ENCODE measurements at places on chromosomes 5 and 9.

DNA sequence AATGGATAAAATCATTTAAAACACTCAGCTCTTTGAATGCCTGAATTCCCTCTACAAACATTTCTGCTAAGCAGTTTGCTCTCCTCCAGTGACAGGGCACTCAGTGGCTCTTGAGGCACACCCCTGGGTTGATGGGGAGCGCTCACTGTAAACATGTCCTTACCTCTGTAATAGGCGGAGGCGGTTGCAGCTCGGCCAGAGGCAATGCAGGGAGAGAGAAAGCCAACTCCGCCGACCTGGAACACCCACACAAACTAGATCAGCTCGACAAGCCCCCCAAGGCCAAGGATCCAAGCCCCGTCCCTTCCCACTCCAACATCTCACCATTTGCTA, 329 bp downstream of the CDC23 start:
- DNase-seq: no peak

DNA sequence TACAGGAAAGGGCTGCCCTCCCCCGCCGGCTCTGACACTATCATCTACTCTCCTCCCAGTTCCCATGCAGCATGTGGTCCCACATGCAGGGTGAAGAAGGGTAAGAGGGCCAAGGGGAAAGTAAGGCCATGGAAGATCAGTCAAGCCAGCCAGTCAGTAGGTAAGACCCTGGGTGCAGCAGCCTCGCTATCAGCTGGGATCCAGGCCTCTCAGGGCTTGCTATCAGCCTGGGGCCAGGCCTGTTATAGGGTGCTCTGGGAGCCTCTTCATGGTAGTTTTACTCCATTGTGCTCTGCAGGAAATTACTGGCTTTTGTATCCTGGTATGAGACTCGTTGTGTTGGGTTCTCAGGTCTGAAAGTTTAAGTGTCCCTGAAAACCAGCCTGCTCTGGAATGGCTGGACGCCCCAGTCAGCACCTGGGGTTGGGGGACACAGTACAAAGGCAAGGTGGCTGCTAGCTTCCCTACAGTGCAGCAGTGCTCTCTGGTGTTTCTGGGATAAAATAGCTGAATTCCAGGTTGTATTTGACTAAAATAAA, 21.4 kb downstream of the SLC22A4 start:
- DNase-seq: no peak

GRCh38 chr9:127753148-127753547, 18.1 kb upstream of the TOR2A start:
- DNase-seq: no peak

- peak; percentile 30 for DNase-seq
Observed at GRCh38 chr5:92641031-92641962, 939.7 kb downstream of the NR2F1-AS1 start.

DNA sequence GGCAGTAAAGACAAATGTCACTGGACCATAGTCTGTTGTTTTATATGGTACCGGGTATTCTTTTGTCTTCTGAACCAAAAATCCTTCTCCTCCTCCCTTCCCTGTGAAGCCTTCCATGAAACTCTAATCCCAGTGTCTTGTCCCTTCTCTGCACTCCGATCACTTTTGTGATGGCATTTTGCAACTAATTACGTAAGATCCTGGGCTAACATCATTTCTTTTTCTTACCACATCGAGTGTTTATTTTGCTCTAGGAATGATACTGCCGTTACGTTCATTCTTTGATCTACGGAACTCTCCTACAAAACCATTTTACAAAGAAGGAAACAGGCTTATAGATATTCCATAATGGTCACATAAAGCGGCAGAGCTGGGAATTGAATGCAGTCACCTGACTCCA, 33.7 kb downstream of the SNX18 start:
- DNase-seq: no peak

GRCh38 chr5:132800545-132800944, 12.6 kb upstream of the SOWAHA start:
- no peak for DNase-seq

DNA sequence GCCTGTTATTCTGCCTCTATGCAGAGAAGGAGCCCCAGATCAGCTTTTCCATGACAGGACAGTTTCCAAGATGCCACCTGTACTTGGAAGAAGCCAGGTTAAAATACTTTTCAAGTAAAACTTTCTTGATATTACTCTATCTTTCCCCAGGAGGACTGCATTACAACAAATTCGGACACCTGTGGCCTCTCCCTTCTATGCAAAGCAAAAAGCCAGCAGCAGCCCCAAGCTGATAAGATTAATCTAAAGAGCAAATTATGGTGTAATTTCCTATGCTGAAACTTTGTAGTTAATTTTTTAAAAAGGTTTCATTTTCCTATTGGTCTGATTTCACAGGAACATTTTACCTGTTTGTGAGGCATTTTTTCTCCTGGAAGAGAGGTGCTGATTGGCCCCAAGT, 301 bp upstream of the IL4 start:
- DNase-seq: no peak

DNA sequence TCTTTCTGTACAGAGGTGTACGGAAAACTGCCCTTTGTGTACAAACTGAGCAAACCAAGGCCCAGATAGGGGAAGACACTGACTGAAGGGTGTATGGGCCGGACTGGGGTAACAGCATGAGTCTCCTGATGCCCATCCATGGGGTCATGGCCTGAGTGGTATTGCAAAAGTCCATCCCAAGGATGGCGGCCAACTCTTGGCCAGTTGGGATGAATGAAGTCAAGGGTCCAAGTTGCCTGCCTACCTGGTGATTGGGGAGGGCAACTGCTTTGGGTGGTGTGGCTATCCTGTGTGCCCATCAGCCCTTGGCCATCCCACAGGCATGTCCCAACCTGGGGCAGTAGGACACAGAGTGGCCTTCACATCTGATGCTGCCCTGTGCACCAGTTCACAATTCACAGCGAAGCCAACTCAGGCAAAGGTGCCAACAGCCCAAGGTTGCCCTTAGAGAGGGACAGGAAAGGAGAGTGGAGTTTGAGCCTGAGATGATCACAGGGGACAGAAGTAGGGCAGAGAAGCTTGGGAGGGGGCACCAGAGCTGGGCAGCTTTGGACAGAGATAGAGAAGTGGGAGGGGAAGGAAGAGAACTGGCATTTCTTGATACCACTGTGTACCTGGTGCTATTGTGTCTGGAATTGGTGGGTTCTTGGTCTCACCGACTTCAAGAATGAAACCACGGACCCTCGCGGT, 46.6 kb downstream of the COL15A1 start:
- DNase-seq: no peak

GRCh38 chr9:79565245-79565644, 6.5 kb upstream of the TLE4 start:
- no peak for DNase-seq

DNA sequence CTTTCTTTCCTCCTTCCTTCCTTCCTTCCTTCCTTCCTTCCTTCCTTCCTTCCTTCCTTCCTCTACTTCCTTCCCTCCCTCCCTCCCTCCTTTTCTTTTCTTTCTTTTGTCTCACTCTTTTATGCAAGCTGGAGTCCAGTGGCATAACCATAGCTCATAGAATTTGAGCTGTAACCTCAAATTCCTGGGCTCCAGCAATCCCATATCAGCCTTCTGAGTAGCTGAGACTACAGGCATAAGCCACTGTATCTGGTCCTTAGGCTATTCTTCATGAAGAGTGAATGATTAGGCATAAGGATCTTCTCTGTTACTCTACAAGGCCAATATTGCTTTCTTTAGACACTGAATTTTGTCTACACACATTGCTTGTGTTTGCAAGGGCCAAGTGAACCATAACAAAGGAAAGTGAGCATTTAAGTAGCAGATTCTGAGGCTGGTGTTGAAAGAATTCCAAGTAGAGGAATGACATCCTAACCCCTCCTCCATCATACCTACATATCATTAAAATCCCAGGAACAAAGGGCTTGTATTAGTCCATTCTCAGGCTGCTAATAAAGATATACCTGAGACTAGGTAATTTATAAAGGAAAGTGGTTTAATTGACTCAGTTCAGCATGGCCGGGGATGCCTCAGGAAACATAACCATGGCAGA, 293.2 kb downstream of the HCN1 start:
- DNase-seq: no peak

- no peak for DNase-seq
Observed at GRCh38 chr5:14685757-14686156, 21.2 kb downstream of the OTULIN start.

DNA sequence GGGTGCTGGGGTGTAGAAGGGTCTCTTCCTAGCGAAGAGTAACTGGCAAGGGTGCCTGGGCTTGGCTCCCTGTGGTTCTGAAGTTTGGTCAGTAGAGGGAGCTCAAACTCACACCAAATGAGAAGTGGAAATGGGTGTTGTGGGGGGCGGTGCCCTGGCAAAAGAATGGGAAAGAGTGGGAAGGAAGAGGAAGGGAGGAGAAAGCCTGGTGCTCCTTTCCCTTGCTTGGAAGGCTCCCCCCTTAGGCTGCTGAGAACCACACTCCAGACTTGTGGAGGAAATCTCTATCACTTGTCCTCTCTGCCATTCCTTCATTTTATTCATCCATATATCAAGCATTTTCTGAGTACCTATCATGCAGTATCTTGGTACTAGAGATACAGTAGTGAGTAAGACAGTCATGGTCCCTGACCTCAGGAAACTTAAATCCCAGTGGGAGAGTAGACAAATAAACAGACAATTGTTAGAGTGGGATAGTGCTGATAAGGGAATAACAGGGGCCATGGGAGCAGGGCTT, 13.0 kb downstream of the SLC4A9 start:
- DNase-seq: no peak

All from NCI-H1417 treated with DMSO at 0.1 percent for 48 hours (cell line).